ENCODE measurements at places on chromosomes 4 and X.

GRCh38 chr4:126838941-126839679, 793.6 kb upstream of the INTU start:
- no peak for DNase-seq

GRCh38 chr4:172708184-172708583, 460.4 kb upstream of the GALNT7 start:
- DNase-seq, result no peak

GRCh38 chr4:81632581-81633299, 161.0 kb upstream of the RASGEF1B start:
- no peak for DNase-seq

- no peak for DNase-seq
Observed at GRCh38 chr4:8320386-8320750, 50.8 kb downstream of the HTRA3 start.

DNA sequence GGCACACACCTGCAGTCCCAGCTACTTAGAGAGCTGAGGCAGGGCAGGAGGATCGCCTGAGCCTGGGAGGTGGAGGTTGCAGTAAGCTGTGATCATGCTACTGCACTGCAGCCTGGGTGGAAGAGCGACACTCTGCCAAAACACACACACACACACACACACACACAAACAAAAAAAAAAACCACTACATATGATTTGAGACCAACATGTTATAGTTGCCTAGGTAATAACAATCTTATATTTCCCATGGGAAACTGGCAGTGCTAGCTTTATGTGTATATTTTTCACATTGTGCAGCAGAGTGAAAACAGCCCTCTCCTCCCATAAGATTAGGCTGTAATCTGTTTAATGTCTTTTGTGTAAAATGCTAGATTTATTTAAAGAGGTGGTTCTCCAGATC, 3.1 kb upstream of the FAM241A start:
- DNase-seq, result no peak

- no peak for DNase-seq
Observed at GRCh38 chr4:123405267-123405865, 8.8 kb downstream of the SPRY1 start.

DNA sequence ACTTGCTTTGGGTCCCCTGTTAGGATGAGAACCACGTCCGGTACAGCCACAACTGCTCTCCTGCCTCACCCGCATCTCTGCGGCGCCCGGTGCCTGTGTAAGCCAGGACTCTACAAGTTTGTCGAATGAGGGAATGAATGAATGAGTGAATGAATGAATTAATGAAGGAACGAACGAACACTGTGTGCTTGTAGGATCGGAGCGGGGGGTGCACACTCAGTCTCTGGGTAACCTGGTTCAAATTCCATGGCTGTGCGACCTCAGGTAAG, 201.4 kb upstream of the PSAPL1 start:
- DNase-seq, result no peak

GRCh38 chrX:1306909-1307625, 29.5 kb upstream of the IL3RA start:
- DNase-seq, result no peak

DNA sequence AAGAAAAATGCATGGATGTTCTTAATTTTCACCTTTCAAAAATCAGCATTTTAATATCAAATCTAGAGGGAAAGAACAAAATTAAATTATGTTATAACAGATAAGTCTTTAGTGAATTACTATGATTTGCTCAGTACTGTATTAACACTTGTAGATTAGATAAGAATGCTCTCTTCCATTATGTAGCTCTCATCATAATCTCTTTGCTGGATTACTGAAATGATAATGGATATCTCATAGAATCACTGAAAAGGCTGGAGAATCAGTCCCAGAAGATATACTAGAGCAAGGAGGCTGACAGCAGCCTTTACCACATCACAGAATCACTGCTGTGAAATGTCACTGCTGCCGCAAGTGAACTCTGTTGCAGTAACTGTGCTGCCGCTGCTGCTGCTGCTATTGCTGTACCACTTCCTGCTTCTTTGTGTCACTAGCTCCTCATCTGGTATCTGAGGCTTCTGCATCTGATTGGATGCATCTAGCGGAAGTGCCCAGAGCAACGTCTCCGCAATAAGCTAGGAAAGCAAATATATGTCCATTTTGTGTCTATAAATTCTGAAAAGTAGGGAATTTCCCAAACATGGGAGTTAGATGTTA, 738.2 kb downstream of the ADGRL3 start:
- DNase-seq, result no peak

- no peak for DNase-seq
Observed at GRCh38 chr4:2741626-2742025, 14.5 kb downstream of the TNIP2 start.

DNA sequence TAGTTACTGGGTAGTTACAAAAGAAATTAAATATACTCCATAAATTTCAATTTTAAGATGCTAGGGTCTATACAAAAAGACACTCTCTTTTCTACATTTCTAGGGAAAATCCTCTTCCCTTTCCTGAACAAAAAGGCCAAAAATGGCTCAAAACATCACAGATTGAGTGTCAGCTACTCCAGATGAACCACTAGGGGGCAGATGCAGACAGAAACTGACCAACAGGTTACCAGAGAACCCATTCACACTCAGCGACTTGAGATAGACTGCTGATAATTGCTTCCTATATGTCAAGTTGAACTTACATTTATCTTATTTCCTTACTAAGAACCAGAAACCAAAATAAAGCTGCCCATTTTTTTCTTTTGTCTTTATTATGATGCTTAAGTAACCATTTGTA, 83.4 kb upstream of the MID1IP1 start:
- DNase-seq, result no peak

DNA sequence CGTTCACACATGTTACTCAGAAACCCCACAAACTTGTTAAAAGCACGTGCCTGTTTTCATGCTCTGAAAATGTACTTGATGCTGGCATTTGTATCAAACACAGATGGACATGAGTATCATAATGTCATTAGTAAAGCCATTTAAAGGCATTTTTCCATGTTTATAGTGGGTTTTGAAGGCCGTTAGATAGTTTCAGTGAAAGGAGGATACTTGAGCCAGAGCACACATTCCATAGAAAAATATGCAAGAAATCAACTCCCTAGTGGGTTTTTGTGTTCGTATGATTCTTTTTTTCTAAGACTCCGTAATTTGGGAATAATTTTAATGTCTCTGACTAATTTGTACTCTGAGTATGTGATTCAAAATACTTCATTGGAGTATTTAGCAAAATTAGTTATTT, 216.2 kb upstream of the BMP3 start:
- no peak for DNase-seq

DNA sequence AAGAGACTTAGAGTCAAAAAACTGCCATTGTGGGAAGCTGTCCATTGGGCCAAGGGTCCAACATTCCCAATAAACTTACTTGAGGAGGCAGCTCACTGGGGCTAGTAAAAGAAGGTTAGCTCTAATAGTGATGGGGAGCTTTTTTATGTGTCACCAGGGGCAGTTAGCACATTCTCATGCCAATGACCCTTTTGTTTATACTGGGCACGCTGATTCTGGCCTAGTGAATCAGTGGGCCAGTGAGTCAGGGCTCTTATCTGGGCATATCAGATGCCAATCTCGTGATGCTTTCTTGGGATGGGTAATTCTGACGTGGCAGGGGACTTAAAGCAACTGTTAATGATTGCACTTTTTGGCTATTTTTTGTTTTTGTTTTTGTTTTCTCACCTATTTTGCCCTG, 27.8 kb downstream of the TCEAL1 start:
- no peak for DNase-seq

DNA sequence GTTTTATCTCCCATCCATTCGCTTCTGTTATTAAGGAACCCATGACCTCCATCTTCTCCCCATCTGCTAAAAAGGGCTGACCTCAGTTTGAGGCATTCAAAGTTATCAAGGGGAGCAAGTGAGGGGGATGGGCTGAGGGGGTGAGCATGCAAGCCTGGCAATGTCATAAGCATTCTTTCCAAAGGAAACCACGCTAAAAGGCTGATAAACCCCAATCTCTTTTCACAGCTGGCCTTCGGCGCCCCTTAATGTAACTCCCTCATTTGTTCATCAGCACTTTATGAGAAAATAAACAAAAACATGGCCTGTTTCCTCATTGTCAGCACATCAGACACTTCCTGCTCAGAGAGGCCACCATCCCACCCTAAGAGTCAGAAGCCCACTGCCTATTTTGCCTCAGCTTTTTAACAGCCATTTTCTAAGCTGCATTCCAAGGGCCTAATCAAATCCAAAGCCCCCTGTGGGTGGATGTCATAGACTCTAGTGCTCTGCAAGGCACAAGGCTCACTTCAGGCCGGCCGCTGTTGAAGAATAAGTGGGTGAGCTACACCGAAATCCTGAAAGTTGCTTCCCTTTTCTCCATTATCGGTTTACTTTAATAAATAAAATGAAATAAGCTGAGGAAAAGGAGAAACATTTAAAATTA, 92.0 kb upstream of the SRD5A3 start:
- no peak for DNase-seq

DNA sequence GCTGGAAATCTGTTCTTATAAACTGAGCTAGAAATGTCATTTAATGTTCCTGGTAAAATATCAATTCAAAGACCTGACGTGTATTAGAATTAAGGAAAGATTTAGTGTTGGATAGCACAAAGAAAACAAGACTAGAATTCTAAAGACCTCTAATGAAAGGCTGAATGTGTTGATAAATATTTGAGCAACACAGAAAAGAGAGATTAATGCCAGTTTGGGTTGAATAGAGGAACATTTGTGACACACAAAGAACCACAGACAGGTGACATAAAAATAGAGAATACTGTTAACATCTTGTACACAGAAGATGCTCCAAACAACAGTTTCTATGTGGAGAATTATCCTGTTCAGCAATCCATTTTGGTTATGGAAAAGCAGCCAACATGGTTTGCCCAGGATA, 222.1 kb upstream of the GALNT7 start:
- DNase-seq, result no peak

DNA sequence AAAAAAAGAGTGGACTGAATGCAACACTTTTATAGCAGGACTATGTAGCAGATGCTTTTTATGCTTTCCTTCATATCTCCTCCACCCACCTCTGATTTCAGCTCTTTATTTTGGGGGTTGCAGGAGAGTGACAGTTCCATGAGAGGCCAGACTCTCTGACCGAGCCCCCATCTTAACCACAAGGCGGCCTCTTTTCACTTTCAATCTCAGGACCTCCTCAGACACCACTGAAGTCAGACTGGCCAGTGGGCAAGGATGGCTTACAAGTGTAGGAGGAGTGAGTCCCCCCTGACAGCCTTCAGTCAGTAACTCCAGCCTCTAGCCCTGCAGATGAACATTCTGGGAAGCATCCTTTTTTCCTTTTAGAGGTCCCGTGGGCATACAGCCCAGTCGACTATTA, 140.8 kb downstream of the FRAS1 start:
- no peak for DNase-seq

DNA sequence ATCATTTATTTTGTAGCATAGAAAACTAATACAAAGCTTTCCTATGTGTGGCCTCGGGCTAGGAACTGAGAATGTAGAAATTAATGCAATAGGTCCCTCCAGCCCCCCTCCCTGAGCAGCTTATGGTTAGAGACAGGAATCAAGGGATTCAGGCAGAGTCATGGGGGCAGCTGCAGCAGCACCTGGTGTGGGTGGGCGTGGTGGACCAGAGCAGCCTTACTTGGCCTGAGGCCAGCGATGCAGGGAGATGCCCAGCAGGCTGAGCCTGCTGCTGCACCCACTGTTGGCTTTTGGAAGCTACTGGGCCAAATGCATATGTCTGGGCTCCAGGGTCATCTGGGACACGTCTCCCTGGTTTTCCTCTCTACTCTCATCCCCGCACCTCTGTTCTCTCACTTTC, 74.0 kb downstream of the STK32B start:
- no peak for DNase-seq

DNA sequence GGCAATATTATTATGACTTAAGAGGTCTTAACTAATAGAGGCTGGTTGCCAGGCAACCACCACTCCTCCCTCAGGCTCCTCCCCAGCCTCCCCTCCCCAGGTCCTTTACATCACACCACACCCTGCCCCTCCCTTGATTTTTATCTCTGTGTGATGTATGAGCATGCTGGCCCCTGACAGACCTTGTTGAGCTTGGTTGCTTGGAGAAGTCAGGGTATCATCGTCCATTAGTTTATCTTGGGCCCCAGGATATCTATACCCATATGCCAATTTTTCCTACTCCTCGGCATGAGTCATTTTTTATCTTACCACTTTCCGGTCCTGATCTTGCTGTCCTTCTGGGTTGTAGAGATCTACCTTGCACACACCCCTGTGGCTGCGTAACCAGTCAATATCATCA, 2.5 kb downstream of the AKAP4 start:
- no peak for DNase-seq

DNA sequence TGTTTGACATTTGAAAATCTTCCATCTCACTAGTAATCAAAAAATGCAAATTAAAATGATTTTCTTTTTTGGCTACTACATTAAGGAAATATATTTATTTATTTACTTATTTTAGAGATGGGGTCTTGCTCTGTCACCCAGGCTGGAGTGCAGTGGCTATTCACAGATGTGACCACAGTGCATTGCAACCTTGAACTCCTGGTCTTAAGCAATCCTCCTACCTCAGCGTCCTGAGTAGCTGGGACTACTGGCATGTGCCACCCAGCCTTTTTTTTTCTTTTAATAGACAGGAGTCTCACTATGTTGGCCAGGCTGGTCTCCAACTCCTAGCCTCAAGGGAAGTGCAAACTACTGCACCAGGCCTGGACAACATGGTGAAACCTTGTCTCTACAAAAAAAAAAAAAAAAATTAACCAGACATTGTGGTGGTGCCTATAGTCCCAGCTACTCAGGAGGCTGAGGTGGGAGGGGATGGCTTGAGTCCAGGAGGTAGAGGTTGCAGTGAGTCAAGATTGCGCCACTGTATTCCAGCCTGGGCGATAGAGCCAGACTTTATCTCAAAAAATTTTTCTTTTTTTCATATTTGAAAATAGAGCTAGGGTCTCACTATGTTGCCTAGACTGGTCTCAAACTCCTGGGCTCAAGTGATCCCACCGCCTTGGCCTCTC, 4.4 kb upstream of the SMIM14 start:
- no peak for DNase-seq

- no peak for DNase-seq
Observed at GRCh38 chr4:42626629-42627146, 30.2 kb downstream of the ATP8A1 start.

GRCh38 chr4:72857216-72857615, 212.3 kb downstream of the COX18 start:
- no peak for DNase-seq

DNA sequence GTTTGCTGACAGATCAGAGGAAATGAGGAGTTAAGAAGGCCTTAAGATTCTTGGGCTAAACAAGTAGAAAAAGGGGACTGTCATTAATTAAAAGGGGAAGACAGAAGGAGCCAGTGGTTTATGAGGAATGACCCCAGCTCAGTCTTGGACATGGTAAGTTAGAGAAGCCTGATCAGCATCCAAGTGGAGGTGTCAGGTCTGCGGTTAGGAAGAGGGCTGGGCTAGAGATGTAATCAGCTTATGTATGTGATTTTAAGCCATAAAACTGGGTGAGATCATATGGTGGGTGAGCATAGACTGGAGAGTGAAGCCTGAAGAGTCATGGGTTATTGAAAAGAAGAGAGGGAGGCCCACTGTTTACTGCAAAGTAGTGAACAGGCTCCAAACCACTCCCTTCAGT, 246.1 kb downstream of the NR3C2 start:
- no peak for DNase-seq

GRCh38 chr4:162871990-162872389, 294.7 kb downstream of the NAF1 start:
- no peak for DNase-seq
